ENCODE measurements at places on chromosomes 1 and 21.
A peak's percentile ranks its signal among the peaks of the same experiment; 100 is the strongest.

DNA sequence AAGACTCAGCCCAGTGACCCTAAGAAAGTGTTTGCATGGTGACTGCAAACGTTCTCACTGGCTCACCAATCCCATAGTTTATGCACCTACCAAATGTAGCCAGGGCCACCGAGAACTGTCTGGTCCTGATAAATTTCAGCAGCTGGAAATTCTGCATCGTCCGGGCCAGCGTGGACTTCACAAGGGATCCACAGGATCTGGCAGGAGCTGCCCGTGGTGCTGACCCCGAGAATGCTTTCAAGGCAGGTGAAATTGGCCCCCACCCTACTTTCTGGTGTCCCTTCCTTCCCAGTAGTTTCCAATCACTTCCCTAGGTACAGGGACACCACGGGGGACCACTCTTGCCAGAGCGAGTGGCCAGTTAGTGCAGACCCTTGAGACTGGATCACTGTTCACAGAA is 26.2 kb downstream of the UBASH3A start:
- DNase-seq: no peak

- DNase-seq: no peak
Measured at GRCh38 chr1:109942434-109942833, 31.8 kb downstream of the CSF1 start.

DNA sequence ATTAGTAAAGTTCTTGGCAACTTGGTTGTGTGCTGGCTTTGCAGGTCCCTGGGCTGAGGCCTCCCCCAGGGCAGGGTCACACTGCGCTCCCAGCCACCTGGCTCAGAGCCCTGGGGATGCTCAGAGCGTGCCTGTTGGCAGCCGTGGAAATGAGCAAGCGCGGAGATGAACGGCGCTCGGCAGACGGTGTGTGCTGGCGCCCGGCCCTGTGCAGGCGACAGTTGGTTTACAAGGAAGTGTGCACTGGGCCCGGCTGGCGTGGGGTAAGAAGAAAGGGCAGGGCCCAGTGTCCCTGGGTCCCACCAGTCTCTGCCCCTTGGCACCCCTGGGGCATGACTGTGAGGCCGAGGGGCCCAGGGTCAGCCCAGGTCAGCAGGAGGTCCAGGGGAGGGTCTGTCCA is 25.7 kb upstream of the PEX10 start:
- DNase-seq: no peak

- DNase-seq: no peak
Measured at GRCh38 chr21:43866260-43866629, 1.2 kb downstream of the AGPAT3 start.

GRCh38 chr1:58780836-58781452 is 2.9 kb downstream of the JUN start:
- peak; percentile 18 for DNase-seq

- DNase-seq: no peak
Measured at GRCh38 chr1:22503721-22504410, 52.2 kb downstream of the ZBTB40 start.

DNA sequence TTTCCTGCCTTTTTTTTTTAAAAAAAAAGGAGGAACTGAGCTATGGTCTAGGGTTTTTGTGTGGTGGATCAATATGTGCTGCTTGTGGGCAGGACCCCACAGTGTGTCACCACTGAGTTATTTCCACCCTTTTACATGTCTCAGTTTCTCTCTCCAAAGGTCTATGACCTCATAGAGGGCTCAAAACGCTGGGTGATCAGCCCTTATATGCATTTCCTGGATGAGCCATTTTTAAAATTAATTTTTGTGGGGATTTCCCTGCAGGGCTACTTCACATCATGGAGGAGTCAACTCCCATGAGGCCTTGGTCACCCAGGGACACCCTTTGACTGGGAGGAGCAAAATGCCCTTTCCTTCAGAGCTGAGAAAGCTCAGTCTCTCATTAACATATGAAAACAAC is 20.7 kb upstream of the HAO2 start:
- no peak for DNase-seq

- DNase-seq: no peak
Measured at GRCh38 chr1:28779751-28780408, 32.1 kb upstream of the OPRD1 start.

DNA sequence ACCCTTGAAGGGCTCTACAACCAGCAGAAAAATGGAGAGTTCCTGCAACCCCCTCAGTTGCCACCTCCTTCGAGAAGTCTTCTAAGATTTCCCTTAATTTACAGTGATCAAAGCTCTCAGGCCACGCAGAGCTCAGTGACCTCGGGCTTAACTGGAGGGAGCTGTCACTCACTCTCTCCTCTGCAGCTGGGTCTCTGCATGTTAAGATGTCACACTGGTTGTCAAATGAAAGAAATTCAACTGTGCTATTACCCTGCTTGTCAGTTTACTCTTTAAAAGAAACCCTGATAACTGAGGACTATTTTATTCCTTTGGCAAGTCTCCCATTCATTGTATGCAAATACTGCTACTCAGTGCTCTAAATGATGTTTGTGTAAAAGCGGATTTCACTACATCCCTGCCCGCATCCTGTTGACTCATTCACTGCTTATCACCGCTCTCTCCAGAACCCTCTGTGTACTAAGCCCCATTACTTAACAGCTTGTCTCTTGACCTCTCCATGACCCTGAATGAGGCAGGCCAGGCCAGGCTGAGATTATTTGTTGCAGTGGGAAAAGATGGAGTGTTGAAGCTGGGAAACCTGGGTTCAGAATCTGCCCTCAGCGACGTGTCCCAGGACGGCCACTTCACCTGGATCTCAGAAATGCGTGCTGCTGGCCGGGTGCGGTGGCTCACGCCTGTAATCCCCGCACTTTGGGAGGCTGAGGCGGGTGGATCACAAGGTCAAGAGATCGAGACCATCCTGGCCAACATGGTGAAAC is 13.7 kb downstream of the DHRS3 start:
- DNase-seq: peak; percentile 59

Measured in naive thymus-derived CD4-positive, alpha-beta T cell (primary cell).